GM04504 (cell line): ENCODE measurements at places on chromosomes 4 and X.

- DNase-seq: no peak
Measured at GRCh38 chr4:987624-988513, 1.0 kb downstream of the IDUA start.

DNA sequence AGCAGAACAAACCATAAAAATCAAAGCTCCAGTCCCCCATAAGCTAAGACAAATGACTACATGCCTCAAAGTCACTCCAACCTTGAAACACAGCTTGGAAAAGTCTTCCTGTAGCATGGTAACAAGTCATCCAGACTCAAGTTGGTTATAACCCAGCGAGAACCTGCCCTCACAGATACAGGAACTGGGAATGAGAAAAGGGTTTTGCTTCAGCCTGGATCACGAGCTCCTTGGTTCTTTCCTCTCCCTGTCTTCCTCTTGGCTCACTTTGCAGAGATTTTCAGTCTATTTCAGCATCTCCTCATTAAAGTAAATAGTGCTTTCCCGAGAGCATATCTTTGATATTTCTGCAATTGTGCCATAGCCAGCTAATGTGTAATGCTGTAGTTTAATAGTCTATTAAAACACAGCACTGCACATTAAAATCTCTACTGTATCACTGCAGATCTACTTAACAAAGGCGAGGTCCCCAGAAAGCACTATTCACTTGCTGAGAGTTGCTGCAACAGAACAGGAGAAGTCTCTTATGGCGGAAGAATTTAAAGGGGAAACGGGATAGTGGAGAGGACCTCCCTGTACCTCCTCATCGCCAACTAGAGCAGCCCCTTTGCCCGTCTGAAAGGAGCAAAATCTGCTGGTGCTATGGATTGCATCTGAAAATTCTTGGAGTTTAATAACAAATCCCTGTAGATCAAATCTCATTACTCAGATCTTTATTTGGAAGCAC lies 249.3 kb upstream of the GATB start:
- DNase-seq: no peak

DNA sequence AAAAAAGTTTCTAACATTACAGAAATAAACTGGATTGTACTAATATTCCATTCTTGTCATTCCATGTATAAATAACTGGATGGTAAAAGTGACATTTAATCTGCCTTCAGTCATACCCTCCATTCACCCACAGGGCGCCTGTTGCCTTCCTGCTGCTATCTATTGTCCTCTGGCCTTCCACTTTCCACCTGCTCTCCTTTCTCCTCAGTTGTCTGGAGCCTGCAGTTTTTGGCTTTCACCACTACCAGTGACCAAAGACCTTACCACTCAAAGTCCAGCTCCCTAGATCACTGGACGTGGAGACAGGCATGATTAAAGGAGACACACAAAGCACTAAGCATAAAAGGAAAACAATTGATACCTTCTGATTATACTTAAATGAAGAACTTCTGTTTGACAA lies 46.2 kb upstream of the NHS start:
- no peak for DNase-seq

- DNase-seq: no peak
Measured at GRCh38 chrX:54950730-54951375, 30.2 kb downstream of the TRO start.

DNA sequence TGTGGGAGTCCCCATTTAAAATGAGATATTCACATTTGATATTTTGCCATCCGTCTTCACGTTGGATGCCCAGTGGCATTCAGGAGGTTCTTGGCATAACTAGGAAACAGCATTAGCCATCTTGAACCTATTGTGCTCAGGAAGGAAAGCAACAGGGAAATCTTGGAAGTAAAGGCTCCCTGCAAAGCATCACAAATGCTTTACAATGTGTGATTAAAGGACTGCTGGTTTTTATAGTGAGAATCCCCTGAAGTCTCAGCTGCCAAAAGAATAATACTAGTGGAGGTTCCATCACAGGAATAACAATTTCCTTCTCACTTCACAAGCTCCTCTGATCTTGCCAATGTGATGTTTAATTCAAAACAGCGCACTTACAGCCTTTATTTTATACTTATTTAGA lies 49.7 kb upstream of the NPNT start:
- DNase-seq: no peak

- DNase-seq: no peak
Measured at GRCh38 chr4:170386511-170386910, 296.8 kb upstream of the AADAT start.

DNA sequence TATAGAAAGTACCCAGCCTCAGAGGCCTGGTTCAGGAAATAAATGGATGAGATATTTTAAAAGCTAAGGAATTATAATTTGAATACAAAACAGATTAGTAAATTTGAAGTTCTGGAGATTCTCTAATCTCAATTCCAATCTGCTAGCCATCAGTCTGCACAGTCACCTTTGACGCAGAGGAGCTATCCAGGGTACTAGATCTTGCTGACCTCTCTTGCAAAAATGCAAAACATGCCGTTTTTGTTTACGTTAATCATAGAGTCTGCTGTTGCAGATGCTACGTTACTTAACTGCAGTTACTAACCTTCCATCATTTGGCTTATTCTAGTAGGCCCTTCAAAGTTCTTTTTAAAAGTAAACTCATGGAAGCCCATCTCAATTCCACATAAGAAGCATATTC lies 10.4 kb downstream of the CCSER1 start:
- DNase-seq: no peak

- DNase-seq: no peak
Measured at GRCh38 chr4:56755901-56756300, 65.6 kb downstream of the SPINK2 start.

DNA sequence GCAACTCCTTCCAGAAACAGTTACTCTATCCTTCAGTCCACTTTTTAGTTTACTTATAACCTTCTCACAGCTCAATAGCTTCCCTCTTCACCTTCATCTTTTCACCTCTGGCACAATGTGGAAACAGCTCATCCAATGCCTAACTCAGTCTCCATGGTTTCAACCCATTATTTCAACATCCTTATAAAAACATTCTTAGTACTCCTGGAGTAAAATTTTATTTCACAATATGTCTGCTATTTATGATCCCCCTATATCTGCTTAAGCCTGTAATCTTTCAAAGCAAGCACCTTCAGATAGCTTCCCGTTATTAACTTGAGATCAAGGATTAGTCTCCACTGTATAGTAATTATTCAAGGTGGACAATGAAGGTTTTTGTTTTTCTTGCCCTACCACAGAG lies 156.3 kb downstream of the GASK1B start:
- DNase-seq: no peak

DNA sequence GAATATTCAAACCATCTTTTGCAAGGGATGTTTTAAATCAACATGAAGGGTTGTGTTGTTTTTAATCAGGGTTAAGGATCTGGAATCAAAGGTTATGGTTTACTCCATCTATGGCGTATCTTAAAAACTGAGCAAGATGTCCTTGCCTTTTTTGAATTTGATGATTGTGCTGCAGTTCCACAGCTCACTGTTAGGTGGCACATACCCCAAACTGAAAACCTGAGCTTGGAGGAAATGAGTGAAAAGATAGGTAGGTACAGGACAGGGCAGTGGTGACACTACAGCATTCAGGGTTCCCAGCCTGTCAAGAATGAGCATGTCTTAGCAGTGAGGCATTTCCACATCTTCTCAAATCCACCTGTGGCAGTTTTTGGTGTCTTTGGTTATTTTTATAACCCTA lies 13.1 kb upstream of the EOLA1 start:
- DNase-seq: no peak

DNA sequence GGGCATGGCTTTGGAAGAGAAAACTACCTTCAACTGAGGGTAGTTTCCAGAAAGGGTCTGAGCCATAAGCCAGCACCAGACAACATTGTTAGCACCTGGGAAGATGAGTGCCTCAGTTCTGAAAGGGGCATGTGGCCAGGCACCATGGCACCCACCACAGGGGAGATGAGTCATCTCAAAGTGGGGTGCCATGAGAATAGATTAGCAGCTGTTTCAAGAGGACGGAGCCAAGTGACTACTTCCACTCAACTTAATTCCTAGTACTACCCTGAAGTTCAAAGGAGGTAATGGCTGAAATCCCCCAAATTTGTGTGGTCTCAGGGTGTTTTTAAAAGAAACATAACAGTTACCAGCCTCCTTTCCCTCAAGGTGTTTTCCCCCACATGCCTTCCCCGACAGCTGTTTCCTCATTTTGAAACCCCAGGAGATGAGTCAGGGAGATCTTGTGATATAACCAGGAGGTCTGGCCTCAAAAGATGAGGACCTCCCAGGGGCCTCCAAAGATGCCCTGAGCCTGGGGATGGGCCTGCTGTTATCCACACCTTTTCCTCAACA lies 27.8 kb upstream of the FTHL17 start:
- no peak for DNase-seq

DNA sequence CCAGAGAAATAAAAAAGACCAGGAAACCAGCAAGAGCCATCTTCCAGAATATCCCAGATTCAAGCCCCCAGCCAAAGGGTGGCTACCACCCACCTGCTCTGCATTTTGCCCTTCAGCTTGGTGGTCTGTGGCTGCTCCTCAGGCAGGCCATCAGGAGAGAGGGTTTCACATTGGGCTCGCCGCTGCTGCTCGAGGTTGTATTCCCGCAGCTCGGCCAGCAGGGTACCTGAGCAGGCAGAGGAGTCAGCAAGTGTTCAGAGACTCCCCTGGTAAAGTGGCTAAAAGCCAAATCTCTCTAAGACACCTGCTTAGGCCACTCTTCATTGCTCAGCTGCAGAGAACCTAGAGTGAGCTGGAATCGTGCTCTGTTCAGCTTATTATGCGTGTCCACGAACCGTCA lies 110.8 kb upstream of the HSD17B10 start:
- DNase-seq: no peak

DNA sequence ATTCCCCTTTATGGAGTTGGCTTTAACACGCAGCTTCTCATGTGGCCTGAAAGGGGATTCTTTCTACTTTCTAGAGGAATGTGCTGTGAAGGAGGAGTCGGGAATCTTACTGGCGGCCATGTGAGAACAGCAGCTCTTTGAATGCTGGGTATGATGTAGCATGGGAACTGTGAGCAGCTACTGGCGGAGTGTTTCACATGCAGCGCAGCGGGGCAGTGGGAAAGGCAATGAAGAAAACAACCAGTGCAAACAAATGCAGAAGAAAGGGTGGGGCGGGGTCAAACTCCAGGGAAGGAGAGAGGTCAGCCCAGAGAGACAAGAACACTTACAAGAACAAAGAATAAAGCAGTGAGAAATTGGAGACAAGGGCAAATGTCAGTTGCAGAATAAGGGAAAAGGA lies 363.8 kb upstream of the FTHL17 start:
- no peak for DNase-seq

- DNase-seq: no peak
Measured at GRCh38 chrX:44025555-44025954, 52.4 kb upstream of the NDP start.

GRCh38 chr4:113293043-113293560 lies 243.6 kb downstream of the ANK2 start:
- DNase-seq: no peak

- DNase-seq: no peak
Measured at GRCh38 chr4:88854481-88854880, 156.9 kb upstream of the NAP1L5 start.

DNA sequence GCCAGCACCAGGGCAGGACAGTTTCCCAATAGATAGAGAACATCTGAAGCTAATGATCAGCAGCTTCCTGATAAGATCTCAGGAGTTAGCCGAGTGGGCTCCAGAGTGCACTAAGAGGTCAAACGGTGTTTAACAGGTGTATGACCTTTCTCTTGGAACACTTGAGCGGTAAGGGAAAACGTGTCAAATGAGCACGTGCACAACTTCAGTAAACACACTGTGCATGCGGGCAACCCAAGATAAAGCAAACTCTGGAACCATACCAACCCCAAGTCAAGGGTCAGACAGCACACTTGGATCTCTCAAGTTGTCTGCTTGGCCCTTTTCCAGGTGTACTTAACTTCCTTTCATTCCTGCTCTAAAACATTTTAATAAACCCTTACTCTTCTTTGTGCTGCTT lies 1941.5 kb upstream of the PCDH10 start:
- DNase-seq: no peak

- DNase-seq: no peak
Measured at GRCh38 chr4:67712000-67712625, 11.2 kb upstream of the UBA6 start.

DNA sequence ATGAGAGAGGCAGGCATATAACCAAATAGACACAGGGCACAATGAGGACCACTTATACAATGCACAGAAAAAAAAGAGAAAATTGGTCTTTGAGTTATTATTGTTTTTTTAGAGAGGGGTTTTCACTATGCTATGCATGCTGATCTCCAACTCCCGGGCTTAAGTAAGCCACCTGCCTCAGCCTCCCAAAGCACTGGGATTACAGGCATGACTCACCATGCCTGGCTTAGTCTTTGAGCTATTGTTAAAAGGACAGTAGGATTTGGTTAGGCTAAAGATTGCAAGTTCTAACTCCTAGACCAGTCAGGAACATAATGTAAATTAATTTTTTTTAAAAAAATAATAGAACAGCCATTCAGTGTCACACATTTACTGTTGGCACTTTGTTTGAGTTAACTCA lies 340.1 kb downstream of the GPAT3 start:
- no peak for DNase-seq

- DNase-seq: no peak
Measured at GRCh38 chr4:184666670-184667069, 17.1 kb downstream of the PRIMPOL start.
